ENCODE measurements at places on chromosomes 12 and 14. TPM values are rescaled to one million over a fixed set of nuclear protein-coding genes. Genes with fewer than 3 reads are reported as not detected.

DNA sequence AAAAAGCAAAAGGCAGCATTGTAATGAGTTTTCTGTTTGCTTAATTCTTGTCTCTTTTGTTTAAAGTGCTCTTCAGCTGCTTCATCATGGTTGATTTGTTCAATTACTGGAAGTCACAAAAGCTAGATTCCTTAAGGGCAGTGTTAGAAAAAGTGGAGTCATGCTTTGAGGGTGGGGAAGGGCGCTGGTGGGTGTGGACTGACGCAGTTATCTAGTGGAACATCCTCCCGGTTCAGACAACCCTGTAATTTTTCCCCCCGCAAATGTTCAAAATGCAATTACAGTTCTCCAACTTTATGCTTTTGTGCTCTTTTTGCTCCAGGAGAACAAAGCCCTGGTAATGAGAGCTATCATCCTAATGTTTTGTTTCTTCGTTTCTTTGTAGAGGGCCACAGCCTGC, 2.1 kb downstream of the AKAP6 start:
- DNase-seq: no peak

DNA sequence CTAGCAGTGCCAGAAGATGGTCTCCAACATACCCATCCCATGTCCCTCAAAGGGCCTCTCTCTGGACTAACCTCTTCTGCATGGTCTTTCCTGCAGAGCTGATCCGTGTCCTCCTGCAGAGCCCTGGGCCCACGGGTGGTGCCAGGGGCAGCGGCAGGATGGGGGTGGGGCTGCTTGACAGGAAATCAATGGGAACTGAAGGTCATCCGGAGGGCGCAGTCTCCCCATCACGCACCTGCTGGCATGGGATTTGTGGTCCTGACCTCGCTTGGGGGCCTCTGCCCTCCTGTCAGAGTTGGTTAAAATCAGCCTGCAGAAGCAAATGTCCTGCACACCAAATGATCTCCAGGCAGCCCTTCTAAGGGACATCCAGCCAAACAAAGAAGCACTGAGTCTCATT, 110.2 kb downstream of the DPF3 start:
- DNase-seq: no peak

DNA sequence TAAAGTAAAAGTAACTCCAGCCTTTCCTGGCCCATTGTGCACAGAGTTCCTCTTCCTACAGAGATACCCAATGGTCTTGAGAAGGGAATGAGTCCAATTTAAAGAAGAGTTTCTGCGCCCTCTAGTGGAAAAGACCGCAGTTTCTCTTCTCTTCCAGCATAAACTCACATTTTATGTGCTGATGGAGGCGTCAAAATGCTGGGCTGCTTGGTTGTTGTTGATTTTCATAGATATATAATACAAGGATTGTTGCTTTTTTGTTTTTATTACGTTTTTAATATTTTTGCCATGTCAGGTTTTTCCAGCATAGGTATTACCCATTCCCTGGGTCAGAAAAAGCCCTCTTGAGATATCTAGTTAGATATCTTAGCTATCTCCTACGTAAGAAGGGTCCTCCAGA, 356.9 kb upstream of the STXBP6 start:
- DNase-seq: peak; percentile 46

DNA sequence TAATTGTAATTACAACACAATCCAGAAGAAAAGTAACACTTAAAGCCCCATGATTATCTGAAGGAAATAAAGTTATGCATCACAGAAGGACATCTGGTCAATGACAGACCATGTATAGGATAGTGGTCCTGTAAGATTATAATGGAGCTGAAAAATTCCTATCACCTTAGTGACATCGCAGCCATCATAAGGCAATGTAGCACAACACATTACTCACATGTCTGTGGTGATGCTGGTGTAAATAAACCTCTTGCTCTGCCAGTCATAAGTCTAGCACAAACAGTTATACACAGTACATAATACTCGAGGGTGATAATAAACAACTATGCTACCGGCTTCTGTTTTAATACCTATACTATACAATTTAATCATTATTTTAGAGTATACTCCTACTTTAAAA, 11.2 kb downstream of the ATG2B start:
- DNase-seq: no peak

DNA sequence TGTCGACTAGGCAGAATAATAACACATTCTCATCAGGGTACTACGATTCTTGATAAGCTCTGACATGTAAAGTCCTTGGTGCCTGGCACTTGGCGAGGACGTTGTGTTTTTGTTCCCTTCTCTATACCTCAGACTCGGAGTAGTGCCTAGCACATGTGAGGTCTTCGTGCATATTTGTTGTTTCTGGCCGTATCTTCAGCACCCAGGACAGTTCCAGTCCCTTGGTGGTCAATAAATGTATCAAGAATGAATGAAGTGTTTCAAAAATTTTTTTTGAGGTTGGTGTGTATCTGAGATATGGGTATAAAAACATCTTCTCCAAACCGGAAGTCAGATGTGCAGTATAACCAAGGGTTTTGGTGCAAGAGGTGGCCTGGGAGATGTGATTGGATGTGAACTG, 198.2 kb downstream of the AACS start:
- no peak for DNase-seq

GRCh38 chr14:73884438-73885190, 2.0 kb upstream of the ZNF410 start:
- DNase-seq: no peak

DNA sequence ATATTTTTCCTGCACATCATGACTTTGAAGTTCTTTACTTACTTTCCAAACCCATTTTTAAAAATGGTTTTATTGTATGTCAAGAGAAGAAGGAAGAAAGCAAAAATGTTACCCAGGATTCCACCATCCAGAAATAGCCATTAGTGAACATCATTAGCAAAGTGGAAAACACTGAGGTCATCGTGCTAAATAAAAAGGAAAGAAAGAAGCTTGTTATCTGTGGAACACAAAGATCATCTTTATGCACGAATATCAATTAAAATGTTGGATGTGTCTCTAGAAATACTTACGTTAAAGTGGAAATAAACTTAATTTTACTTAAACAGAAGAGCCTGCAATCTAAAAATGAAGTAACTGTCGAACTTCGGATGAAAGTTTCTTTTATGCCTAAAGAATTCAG, 27.3 kb downstream of the SFSWAP start:
- no peak for DNase-seq

GRCh38 chr12:53617700-53618099, 8.5 kb downstream of the ATF7 start:
- no peak for DNase-seq

GRCh38 chr14:56342494-56342942, 224.3 kb downstream of the PELI2 start:
- DNase-seq: no peak

TGM1 gene
- total RNA-seq: 3.1 TPM

MSRB3 gene
- total RNA-seq: not detected

KRT72 gene
- total RNA-seq: 0.16 TPM

FOXM1 gene
- 64.8 TPM for total RNA-seq

RIC8B gene
- total RNA-seq: 10.4 TPM

RTL1 gene
- not detected for total RNA-seq
